ENCODE measurements at places on chromosomes 6 and 20.

DNA sequence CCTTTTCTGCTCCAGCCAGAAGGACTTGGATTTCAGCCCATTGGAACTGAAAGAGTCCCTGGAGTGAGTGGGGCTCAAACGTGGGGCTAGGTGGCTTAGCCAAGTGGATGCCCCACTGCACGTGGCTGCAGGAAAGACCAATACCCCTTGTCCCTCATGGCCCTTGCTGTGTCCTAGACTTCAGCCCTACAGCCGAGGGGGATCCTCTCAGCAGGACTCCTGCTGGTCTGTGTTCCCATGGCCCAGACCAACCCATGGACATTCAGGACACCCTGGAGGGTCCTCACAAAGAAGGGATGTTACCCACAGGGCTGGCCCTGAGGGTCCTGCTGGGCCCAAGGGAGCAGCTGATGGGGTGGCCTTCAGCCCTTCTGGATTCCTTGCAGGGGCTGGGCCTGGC is 30.0 kb upstream of the PHACTR3 start:
- DNase-seq, result no peak

- DNase-seq, result no peak
Observed at GRCh38 chr6:170417881-170418280, 111.3 kb downstream of the FAM120B start.

- DNase-seq, result no peak
Observed at GRCh38 chr20:22617160-22617559, 32.8 kb upstream of the FOXA2 start.

GRCh38 chr6:104428184-104428583 is 431.5 kb downstream of the HACE1 start:
- DNase-seq, result no peak

DNA sequence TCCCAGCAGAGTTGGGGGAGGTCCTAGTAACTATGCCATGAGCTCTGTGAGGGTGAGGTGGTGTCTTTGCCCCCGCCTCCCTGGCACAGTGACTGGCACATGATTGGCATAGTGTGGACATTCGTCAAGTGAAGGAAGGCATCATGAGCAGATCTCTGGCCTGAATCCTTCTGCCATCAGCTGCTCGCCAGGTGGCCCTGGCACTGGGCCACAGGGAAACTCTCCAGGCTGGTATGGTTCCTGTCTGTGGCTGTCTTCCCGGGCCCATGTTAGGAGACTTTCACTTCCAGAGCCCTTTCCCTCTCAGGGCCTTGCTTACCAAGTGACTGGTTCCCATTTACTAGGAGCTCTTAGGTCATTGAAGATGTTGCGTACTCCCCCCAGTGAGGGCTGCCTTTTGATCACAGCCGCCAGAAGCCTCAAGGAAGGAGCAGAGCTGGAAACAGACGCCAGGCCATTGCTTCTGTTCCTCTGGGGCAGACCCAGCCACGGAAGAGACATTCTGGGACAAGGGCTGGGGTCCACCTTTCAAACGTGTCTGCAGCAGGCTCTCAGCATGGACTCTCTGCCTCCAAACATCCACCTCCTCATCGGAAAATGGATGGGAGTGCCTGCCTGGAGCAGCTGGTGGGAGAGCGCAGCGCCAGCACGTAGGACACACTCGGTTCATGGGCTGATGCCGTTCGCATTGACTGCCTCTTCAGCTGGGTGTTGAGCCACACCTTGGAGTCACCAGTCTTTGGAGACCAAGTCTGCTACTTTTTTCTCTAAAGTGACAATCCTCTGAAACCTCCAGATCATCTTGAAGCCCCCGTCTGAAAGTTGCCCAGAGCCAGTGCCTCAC is 67.2 kb downstream of the PTPN1 start:
- no peak for DNase-seq

GRCh38 chr6:152386131-152386530 is 251.0 kb downstream of the SYNE1 start:
- no peak for DNase-seq

DNA sequence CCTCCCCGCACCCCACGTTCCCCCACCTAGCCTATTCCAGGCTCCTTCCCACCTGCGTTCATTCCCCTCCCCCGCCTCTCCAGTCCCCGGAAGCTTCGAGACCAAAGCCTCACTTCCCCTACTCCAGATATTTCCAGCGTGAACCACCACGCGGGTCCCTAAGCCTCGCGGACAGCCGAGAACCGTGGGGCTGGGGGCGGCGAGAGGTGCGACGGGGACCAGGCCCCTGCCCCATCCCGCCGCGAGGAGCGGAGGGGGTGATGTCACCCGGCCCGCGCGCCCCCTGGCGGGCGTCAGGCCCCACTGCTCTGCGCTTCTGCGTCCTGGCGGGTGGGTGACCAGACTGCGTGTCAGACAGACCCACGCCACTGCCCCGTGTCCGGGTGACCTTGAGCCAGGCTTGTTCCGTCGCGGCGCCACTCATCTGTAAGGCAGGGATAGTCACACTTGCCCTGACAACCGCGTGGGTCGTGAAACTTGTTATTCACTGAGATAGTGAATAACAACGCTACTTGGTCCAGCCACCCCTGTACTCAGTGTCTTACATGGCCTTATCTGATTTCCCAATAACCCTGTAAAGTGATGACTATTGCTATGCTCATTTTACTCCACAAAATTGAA is 9.0 kb upstream of the HSP90AB1 start:
- DNase-seq, result no peak

DNA sequence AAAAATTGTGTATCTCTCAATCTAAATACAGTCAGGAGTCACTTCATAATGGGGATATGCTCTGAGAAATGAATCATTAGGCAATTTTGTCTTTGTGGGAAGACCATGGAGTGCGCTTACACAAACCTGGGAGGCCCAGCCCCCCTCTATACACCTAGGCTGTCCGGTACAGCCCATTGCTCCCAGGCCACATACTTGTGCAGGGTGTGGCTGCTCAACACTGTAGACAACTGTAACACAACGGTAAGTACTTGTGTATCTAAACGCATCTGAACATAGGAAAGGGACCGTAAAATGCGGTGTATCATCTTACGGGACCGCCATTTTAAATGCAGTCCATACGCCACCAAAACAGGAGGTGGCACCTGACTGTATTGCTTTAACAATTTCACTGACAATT is 58.0 kb upstream of the FRMD1 start:
- no peak for DNase-seq

- no peak for DNase-seq
Observed at GRCh38 chr20:50303573-50304500, 113.2 kb downstream of the CEBPB start.

DNA sequence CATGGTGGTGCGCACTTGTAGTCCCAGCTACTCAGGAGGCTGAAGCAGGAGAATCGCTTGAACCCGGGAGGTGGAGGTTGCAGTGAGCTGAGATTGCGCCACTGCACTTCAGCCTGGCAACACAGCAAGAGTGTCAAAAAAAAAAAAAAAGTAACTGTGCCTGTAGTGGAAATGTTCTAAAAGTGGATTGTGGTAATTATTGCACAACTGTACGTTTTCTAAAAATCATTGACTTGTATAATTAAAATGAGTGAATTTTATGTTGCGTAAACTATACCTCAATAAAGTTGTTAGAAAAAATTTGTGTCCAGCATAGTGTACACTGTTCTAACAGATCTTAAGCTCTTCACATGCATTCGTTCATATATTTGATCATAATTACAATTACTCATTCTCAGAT is 5.5 kb downstream of the SEC23B start:
- no peak for DNase-seq

- no peak for DNase-seq
Observed at GRCh38 chr20:59120919-59121318, 42.7 kb upstream of the ZNF831 start.

DNA sequence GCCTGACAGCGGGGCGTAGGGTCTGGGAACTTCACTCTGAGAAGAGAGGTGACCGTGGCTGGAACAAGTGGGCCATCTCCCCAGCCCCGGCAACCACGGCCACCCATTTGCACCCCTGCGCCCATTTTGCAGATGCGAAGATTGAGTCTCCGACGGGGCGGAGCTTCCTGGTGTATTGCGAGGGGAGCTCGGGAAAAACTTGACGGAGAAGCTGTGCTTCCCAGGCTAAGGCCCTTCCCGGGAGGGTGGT is 653 bp downstream of the ZNF335 start:
- DNase-seq, result no peak

GRCh38 chr20:32966382-32966781 is 37.9 kb downstream of the SUN5 start:
- no peak for DNase-seq

- DNase-seq, result no peak
Observed at GRCh38 chr6:36739947-36740817, 42.6 kb downstream of the RAB44 start.

DNA sequence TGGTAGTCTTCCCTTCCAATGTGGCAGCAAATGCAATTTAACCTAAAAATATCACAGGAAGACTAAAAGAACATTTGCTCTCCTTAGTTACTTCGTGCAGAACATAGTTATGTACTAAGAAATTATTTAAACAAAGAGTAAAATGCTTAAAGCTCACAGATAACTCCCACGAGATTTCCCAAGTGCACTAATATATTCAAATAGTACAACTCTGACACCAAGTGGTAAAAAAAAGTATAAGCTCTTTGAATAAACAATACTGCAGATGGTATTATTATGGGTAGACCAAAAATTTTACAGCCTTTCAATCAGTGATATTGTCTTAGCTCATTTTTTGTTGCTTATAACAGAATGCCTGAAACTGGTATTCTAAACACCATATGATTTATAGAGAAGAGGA is 52.8 kb upstream of the FILIP1 start:
- DNase-seq, result no peak

DNA sequence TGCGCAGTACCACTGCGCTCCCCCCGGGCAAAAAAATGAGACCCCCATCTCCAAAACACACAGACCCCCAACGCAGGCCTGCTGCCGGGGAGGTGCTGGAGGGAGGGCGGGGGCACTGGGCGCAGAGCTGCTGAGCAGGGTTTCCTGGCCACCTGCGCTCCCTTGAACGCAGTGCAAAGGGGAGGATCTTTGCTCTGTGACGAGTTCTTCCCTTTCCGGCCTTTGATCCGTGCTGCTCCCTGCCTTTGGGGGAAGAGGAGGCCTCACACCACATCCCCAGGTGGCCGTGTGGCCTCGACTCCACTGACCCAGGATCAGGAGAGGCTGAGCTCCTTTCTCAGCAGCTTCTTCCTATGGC is 8.9 kb upstream of the COL20A1 start:
- no peak for DNase-seq
